Psoas muscle (tissue), 8 donors: ENCODE measurements at places on chromosomes 16 and 17.

DNA sequence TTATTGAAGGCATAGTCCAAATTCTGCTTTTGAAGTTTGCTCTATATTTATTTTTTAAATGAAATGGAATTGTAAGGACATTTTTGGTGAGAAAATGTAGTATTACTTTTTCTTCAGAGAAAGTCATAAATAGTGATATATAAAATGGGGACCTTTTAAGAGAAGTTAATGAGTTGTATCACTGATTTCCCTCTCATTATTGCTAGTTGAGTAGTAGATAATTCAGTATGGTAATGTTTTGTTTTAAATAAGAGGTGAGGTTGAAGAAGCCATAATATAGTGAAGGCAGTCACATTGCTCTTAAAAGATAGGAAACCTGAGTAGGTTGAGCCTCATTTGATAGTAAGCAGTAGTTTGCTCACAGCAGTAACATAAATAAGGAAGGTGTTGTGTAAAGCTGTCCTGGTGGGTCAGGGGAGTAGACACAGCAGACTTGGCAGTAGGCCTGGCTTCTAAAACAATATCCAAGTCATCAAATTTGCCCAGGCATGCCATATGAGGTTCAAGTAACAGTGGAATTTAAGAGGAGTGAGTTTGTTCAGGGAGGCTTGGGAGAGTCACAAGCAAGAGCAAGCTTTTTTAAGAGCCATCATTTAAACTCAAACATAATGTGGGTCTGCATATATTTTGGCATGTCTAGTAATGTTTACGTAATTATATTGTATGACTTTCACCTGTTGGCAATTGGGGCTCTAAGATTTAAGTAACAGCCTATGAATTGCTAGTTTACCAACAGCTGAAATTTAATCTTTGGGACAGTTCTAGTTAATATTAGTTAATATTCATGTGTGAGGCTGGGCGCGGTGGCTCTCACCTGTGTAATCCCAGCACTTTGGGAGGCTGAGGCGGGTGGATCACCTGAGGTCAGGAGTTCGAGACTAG lies 6.5 kb downstream of the NFATC3 start:
- DNase-seq, result no peak

DNA sequence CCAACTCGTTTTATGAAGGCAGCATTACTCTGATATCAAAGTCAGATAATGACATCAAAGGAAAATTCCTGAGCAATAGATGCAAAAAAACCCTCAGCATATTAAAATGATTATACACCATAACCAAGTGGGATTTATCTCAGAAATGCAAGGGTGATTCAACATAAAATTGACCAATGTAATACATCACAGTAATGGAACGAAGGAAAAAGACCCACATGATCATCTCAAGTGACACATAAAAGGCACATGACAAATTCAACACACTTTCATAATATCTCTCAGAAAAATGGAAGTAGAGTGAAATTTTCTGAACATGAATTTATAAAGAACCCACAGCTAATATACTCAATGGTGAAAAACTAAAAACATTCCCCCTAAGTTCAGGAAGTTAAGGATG lies 118.8 kb downstream of the ITFG1 start:
- no peak for DNase-seq

DNA sequence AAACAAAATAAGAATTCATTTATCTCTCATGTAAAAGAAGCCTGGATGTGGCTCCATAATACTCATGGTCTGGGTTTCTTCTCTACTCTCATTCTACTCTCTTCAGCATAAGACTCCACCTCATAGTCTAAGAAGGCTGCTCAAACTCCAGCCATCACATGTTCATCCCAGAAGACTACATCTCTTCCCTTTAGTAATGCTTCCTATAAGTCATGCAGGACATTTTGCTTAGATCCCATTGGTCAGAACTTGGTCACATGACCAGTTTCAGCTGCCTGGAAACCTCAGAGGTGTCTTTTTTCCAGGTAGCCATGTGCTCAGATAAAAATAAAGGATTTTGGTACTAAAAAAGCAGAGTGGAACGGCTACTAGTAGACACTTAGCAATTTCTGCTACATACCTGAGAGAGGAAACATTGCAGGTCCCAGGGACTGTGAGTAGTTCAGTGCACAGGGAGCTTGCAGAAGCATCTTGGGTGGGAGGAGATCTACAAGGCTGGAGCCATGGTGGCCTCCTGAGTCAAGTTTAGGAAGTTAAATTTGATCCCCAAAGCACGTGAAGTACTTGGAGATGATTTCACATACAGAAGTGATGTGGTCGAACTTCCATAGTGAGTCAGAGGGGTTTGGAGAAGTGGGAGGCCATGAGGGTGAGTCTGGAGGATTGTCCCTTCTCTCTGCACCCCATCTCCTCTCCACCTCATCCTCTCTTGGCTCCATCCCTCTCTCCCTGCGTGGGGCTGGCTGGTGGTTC lies 110.2 kb downstream of the CCDC182 start:
- peak; percentile 1 for DNase-seq

- DNase-seq, result no peak
These were observed 9.3 kb upstream of the RNF135 start for GRCh38 chr17:30961209-30962188.

GRCh38 chr17:36629970-36630502 lies 28.7 kb downstream of the MRM1 start:
- no peak for DNase-seq
